ENCODE measurements at places on chromosomes 2 and 18.

- no peak for DNase-seq
Observed at GRCh38 chr18:37721544-37722522, 156.2 kb upstream of the CELF4 start.

DNA sequence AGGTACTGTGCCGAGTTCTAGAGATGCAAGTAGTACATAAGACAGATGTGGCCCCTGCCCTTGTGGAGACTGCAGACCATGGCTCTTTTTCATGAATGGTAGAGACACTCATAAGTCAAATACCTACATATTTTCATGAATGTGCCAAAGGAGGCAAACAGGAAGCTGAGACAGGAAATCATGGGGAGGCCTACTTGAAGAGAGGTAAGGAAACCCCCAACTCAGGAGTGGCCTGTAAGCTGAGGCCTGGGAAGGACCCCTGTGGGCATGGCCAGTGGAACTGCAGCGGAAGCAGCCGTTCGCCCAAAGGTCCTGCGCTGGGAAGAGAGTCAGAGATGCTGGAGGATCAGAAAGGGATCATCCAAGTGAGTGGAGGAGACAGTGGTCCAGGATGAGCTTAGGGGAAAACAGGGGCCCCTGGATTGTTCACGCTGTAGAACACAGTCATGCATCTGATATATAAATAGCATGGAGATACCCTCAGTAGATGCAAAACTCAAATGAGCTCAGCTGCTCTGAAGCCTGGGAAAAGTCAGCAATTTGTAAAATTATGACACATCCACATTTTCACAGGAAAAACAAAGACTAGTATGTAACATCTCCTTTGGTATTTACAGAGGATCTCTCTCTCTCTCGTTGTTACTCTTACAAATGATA, 228.9 kb downstream of the NEDD4L start:
- no peak for DNase-seq

- no peak for DNase-seq
Observed at GRCh38 chr18:7568426-7568825, 1.3 kb downstream of the PTPRM start.

GRCh38 chr2:229344151-229344551, 73.1 kb upstream of the PID1 start:
- DNase-seq = no peak

DNA sequence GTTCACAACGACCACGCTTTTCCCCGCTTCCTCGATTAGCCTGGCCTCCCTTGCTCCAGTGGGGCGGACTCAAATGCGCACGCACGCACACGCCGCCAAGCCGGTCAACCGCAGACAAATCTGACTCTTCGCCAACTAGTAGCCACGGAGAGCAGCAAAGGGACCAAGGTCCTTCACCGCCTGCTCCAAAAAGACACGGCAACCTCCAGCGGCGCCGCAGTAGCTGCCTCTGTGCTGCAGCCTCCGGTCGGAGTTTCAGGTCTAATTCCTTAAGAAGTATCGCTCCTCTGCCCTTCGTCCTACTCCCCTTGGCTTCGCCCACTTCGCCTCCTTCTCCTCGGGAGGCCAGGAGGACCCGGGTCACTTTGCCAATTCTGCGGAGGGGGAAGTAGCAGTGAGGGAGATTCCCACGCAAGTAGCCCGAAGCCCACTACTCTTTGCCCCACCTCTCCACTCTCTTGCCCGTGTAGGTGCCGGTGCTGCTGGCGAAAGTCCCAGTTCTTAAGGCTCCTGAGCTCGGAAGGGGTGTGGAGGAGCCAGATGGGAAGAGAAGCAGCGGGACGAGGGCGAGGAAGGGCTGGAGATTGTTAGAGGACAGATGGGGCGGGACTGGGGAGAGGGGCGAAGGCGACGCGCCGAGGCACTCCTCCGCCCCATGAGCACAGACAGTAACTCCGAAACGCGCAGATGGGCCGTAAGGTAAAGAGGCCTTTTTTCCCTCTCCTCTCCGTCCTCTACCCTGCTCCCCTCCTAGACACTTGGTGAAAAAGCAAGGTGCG, 615 bp downstream of the AKAIN1 start:
- no peak for DNase-seq

DNA sequence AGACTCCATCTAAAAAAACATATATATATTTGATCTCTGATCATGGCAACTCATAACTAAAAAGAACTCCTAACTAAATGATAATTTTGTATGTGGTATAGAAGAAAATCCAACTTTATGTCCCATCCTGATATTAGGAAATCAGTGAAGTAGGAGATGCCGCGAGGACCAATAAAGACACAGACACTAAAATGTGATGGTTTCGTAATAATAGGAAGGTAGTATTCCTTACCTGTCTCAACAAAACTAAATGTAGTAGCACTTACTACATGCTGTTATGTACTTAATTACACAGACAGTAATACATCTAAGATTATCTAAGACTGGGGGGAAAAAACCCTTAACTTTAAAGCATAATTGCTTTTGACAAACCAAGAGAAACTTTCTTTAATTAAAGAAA, 63.5 kb downstream of the TRIP12 start:
- DNase-seq = no peak

All from stimulated activated CD4-positive, alpha-beta T cell treated with anti-CD3 and anti-CD28 coated beads, Interleukin-1b, Interleukin-23, amount 100 ng/mL, for 4 hours (primary cell).